LNCaP clone FGC (cell line): ENCODE measurements at places on chromosomes 2 and 18.

DNA sequence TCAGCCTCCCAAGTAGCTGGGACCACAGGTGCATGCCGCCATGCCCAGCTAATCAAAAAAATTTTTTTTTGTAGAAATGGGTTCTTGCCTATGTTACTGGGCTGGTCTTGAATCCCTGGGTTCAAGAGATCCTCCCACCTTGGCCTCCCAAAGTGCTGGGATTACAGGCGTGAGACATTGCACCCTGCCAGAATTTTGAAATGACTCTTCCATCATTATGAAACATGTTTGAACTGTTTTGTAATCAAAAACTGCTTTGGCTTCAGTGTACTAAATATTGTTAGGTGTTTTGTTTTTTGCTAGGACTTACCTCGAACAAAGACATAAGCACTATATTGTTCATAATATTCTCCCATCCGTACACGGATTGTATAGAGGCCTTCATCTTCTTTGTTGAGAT is 55.8 kb downstream of the MYOM1 start:
- no peak for DNase-seq

- DNase-seq, result no peak
Observed at GRCh38 chr18:25435149-25435782, 83.3 kb upstream of the ZNF521 start.

- DNase-seq, result no peak
Observed at GRCh38 chr2:148132412-148132811, 111.5 kb downstream of the MBD5 start.

- no peak for DNase-seq
Observed at GRCh38 chr2:232421189-232421785, 14.6 kb downstream of the ALPG start.

DNA sequence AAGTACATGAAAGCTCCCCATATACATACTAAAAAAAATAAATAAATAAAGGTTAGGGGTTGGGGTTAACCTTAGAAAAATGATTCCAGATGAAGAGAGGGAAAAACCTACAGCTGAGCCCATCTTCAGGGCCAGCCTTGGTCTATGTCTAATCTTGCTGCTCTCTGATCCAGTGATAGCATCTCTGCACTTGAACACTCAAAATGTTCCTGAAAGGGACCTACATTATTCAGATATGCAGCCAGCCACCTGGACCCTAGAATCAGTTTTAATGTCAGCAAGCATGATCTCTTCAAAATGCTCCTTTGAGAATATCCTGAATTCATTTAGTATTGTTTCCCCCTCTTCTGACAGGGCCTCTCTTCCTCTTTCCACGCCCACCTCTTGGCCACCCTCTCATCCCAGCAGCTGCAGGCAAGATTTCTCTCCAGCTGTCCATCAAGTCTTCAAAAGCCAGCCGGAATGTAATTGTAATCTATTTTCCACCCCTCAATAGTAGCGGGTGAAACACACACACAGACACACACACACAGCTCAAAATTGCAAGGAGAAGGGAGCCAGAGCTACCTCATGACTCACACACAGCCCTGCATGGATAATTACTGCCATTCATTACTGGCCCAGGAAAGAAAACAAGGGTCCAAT is 135.5 kb downstream of the MYO3B start:
- DNase-seq, result no peak

DNA sequence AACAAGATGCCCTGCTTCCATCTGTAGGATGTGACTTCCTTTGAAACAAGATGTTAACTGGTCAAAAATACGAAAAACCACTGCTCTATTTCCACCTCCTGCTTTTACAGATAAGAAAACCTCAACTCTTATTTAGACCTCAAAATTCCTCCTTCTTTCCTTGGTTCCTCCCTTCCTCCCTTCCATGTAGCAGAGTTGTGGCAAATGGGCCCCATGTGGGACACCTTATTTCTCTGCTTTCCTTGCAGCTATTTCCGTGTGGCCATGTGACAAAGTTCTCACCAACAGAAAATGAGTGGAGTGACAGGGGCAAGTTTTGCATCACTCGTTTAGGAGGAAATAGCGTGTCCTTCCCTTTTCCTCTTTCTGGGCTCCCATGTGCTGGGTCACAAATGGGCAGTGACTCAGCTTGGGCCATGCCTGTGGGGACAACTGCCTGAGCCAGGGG is 69.4 kb upstream of the SMAD2 start:
- no peak for DNase-seq

GRCh38 chr2:58042486-58042970 is 4.1 kb upstream of the VRK2 start:
- DNase-seq, result no peak

- DNase-seq, result no peak
Observed at GRCh38 chr2:121309801-121310200, 24.8 kb upstream of the TFCP2L1 start.

DNA sequence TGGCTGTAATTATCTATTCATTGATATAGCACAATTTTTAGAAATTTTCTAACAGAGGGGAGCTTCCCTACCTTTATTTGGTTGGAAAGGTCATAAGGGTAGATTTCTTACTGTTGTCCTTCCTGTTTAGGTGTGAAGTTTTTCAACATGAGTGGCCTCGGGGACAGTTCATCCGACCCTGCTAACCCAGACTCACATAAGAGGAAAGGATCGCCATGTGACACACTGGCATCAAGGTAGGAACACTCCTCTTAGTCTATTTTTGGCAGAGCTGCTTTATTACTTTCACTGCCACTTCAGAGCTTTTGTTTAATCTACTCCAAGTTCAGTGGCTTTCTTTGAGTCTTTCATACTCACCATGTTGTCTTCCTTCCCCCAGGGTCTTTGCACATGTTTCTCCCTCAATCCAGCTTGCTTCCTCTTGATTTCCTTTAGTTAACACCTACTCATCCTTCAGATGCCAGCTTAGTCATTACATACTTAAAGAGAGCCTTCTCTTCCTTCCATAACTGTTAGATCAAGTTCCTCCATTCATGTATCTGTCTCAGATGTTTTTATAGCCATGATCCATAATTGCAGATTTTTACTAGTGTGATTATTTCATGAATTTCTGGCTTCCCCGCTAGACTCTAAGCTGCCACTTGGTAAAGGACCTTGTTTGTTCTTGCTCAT is 134.5 kb downstream of the PTRHD1 start:
- DNase-seq, result no peak

DNA sequence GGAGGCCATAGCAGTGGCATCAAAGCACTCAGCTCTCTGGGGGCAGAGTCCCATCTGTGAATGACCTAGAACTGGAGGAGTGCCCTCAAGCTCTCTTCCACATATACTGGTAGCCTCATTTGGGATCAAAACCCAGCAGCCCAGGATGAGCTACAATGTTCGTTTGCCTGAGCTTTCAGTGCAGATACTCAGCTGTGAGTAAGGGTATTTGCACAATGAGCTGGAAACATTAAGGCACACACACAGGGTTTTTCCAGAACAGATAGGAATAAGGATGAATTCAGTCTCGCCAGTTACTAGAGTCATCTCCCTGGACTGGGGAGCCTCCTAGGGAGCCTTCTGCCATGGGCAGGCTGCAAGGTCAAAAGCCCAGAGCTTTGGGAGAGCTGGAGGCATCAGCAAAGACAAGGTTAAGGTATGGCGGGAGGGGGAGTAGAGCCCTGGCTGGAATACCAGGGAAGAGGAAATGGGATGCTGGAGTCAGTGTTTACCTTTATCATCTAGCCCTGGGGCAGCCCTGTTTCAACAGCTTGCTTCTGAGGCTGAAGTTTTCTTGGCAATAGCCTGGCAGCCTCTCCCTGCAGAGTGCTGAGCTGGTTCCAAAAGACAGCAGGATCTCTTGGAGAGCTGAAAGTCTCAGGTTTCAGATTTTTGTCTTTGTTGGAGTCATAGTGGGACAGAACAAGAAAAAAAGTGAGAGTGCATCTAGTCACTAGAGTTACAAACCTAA is 187.7 kb downstream of the LOXHD1 start:
- DNase-seq, result peak; percentile 90

GRCh38 chr18:12231040-12231882 is 22.9 kb upstream of the CIDEA start:
- DNase-seq, result no peak

GRCh38 chr2:180775711-180776110 is 204.7 kb upstream of the UBE2E3 start:
- no peak for DNase-seq

GRCh38 chr18:66727991-66728390 is 124.1 kb upstream of the CDH19 start:
- DNase-seq, result no peak

- DNase-seq, result no peak
Observed at GRCh38 chr18:45522371-45522770, 92.9 kb upstream of the SLC14A2 start.

- no peak for DNase-seq
Observed at GRCh38 chr2:67268797-67269196, 128.3 kb upstream of the ETAA1 start.

DNA sequence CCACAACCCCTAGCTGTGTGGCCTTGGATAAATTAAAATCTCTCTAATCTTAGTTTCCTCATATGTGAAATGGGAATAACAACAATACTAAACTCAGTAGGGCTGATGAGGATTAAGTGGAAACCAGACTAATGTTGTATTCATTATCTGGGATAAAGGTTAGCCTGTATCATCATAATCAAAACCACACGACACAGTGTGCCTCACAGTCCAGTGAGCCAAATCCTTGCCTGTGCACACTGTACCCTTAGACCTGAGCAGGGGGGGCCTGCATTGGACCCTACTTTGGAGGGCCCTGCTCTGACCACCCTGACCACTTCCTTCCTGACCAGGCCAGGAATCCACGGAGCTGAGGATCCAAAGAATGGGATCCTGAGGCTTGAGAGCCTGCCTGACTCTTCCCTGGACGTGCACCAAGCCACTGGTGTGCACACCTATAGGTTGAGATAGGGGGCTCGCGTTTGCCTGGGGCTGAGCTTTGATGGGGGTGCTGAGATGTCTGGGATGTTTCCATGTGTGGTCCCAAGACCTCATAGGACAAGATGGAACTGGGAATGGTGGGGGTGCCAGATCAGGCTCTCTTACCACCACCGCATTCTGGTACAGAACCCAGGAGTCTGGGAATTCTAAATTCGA is 69.7 kb downstream of the TGOLN2 start:
- DNase-seq, result no peak

- DNase-seq, result no peak
Observed at GRCh38 chr2:160006475-160006874, 55.9 kb downstream of the PLA2R1 start.

DNA sequence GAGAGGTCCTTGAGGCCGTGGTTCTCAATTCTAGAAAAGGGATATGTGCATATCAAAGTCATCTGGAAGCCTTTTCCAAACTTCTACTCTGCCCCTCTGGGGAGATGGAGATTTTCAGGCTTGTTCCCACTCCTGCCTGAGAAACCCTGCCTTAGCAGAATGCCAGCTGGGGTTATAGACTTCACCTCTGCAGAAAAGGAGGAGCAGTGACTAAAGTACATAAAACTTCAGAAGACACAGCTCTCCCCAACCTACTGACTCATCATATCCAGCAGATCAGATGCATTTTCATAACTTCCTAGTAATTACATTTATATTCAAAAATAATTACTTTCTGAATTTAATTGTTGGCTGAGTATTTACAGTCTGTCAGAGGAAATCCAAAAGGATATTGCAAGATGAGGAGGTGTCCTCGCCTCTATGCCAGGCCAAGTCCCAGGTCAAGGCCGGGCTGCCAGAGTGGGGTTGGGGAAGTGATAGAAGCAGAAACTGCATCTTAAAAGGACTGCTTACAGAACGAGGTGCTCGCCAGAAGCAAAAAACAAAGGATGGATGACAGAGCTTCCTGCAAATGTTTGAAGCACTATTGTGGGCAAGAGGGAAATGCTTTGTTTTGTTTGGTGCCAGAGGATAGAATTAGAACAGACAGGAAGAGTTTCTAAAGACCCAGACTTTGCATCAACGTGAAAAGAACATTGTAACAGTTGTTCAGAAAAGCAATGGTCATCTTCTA is 75.6 kb upstream of the APCDD1 start:
- DNase-seq, result no peak

DNA sequence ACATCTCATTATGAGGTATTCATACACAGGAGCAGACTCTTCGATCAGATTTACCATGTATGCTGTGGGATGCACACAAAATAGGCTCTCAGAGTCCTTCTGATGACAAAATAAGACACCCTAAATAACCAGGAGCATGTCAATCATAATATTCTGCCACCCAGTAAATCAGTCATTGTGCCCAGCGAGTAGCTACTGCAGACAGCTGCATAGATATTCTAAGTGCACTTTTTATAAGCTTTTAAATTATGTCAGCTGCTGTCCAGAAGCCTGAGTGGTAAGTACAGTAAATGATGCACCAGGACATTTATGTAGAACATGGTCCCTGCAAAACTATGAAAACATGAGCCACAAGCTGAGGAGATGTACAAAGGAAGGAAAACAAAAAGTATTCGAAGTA is 102.9 kb downstream of the CCDC141 start:
- no peak for DNase-seq

GRCh38 chr2:217402761-217403383 is 543.0 kb upstream of the TNP1 start:
- no peak for DNase-seq

- no peak for DNase-seq
Observed at GRCh38 chr2:139353874-139354273, 573.7 kb upstream of the NXPH2 start.

DNA sequence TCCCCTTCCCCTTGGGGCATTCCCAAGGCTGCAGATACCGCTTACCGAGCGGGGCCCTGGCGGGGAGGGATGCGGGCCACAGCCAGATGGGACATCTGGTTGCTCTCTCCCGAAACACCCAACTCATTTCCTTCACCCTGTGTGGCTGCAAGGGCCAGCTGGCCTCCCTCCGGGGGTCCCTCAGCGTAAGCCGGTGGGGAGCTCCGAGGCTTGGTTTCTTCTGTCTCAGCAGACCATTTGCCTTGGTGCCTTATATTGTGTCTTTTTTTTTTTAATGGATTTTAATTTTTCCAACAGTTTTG is 107.6 kb upstream of the ODC1 start:
- DNase-seq, result no peak

DNA sequence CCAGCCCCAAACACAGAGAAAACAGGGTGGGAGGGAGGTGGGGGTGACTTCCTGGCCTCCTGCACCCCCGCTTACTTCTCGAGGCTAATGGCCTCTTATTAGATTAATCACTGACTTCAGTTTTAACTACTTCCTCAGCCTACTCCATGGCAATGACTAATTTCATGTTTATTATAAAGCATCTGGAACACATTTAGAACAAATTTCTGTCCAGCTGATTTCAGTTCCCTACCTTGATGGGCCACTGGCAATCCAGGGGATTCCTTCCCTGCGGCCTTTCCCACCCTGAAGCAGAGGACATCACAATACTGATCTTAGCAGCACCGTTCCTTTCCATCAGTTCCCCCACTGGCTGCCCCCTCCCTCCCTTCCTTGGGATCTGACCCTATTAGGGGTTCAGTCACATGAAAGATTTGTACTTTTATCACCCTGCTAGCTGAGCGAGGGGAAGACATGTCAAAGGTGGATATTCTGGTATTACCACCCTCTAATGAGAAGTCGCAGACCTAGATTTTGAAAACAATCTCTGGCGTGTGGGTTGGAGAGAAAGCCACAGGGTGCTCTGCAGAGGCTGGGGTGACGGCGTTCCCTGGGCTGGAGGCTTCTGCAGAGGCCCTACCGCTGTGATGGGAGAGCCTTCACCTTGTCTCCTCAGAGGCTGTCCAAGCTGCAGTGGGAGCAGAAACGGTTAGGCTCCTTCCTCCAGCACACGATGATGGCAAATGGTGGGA is 67.6 kb downstream of the KIAA2012 start:
- DNase-seq, result no peak
